ENCODE measurements at places on chromosomes 1 and 21.

DNA sequence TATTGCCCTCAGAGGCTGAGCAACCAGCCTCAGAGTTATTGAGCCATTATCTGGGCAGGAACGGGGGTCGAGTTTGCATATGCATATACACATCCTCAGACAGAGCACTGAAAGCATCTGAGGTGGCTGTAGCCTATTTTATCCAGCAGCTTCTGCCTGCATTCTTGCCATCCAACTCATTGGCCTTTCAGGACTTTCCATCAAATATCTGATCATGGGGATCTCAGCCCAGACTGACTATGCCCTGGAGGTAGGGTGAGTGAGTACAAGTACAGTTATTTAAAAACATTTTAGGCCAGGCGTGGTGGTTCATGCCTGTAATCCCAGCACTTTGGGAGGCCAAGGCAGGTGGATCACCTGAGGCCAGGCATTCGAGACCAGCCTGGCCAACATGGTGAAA, 1.8 kb upstream of the MTF1 start:
- DNase-seq: no peak

DNA sequence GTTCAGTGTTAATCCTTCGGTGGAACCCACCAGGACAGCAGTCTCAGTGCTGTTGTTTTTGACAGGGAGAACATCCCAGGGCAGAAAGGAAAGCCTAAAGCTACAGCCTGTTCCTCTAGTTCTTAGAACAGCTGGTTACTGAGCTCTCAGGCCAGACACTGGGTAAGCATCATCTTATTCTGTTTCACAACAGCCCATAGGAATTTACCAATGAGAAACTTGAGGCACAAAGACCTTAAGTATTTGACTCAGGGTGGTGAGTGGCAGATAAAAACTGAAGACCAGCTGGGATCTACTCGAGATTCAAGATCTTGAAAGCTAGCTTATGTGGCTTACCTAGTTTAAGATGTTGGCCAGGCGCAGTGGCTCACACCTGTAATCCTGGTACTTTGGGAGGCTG, 9.4 kb upstream of the NEK2 start:
- no peak for DNase-seq

- no peak for DNase-seq
These were observed 19.3 kb upstream of the FOXO6 start for GRCh38 chr1:41341772-41342562.

- no peak for DNase-seq
These were observed 6.1 kb downstream of the MRPS21 start for GRCh38 chr1:150299716-150300115.

- DNase-seq: no peak
These were observed 43.7 kb downstream of the BACH1 start for GRCh38 chr21:29342363-29342957.

DNA sequence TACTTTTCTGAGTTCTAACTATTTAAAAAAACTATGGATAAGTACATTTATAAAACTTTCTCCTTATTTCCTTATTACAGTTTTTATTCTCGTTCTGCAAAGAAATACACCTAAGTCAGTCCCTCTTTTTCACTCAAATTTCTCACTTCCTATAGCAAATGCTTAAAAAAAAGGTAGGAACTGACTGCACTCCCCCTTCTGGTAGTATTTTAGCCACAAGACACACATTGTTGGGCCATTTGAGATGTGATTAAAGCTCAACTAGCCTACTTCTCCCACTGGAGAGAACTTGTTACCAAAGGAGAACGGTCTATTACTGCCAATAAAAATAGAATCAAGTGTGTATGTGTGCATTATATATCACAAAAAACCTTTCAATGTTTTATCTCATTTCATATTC, 521.9 kb upstream of the PRMT6 start:
- no peak for DNase-seq

Data from RPMI8226 (cell line).